ENCODE measurements at places on chromosomes 11 and 22.

- DNase-seq, result no peak
These were observed 91.1 kb downstream of the ATXN10 start for GRCh38 chr22:45762545-45763235.

DNA sequence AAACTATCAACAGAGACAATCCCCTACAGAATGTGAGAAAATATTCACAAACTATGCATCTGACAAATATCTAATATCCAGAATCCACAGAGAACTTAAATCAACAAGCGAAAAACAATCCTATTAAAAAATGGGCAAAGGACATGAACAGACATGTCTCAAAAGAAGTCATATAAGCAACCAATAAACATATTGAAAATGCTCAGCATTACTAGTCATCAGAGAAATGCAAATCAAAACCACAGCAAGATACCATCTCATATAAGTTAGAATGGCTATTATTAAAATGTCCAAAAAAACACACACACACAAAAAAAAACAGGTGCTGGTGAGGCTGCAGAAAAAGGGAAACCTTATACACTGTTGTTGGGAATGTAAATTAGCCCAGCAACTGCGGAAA is 8.3 kb upstream of the OR52E8 start:
- DNase-seq, result no peak

- no peak for DNase-seq
These were observed 60.8 kb downstream of the ARHGAP32 start for GRCh38 chr11:129131316-129131715.

DNA sequence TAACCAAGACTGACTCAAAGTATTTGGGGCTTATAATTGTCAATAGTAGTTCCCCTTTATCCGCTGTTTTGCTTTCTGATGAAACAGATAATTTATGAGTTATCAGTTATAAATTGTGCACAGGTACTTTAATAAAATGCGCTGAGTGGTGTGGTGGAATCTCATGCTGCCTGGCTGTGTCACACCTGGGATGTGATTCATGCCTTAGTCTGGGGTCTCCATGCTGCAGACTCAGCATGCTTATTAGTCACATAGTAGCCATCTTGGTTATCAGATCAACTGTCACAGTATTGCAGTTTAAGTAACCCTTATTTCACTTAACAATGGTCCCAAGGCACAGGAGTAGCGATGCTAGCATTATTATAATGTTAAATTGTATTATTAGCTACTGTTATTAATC is 995.2 kb downstream of the NTM start:
- no peak for DNase-seq

DNA sequence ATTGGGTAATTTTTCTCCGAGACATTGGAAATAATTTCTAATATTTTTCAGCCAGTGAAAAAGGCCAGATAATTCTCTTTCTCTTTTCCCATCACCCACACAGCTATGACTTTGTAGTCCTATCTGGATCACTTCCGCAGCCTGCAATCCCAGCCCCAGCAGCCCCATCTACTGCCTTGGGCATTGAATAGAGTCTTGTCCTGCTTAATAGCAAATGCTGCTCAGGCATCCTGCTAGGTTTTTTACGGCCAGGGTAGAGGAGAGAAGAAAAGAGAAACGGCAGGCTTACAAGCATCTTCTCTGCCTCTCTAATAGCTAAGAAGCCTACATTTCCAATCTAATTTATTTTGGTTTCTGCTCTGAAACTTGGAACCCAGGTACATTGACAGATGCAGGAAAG is 154.3 kb upstream of the B3GAT1 start:
- no peak for DNase-seq

- DNase-seq, result no peak
These were observed 451.3 kb downstream of the OPCML start for GRCh38 chr11:133081020-133081419.

DNA sequence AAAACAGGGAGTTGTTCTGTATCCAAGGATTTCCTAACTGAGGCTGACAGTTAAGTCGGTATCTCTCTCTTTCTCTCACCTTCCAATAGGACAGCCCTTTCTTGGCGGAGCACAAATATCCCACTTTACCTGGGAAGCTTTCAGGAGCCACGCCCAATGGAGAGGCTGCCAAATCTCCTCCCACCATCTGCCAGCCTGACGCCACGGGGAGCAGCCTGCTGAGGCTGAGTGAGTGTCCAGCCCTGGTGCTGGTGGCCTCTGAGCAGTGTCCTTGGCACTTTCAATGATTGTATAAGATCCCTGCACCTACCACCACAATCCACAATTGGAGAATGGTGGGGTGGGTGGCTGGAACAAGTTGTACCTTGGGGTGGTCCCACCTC is 33.7 kb downstream of the CYB5R2 start:
- DNase-seq, result no peak

DNA sequence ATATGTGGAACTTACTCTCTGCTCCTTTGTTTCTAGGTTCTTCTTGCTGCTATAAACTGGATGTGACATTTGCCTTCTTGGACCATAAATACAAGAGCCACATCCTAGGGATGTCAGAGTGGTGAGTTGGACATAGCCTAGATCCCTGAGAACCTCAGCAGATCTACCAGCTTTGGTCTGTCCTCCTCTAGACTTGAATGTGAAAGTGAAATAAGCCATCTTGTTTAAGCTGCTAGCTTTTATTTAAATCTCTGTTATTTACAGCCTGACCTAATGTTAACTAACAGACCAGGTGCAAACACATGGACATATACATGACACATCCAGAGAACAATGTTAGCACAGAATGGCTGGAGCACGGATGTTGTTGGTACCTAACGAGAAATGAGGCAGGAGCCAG is 36.0 kb downstream of the SLN start:
- no peak for DNase-seq

DNA sequence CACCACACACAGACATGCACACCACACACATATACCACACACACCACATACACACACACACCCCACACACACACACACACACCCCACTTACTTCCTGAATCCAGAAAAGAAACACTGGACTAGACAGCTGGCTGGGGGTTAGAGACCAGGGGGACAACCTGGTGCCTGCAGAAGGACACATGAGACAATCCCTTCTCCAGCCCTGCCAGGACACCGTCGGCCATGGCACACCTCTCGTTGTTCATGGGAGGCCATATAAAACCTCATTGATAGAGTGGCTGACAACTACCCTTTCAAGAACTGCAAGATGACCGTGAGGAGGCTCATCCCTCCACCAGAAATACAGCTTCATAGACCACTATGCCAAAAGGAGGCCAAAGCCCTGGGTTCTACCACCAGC is 54.3 kb downstream of the IGSF9B start:
- no peak for DNase-seq

DNA sequence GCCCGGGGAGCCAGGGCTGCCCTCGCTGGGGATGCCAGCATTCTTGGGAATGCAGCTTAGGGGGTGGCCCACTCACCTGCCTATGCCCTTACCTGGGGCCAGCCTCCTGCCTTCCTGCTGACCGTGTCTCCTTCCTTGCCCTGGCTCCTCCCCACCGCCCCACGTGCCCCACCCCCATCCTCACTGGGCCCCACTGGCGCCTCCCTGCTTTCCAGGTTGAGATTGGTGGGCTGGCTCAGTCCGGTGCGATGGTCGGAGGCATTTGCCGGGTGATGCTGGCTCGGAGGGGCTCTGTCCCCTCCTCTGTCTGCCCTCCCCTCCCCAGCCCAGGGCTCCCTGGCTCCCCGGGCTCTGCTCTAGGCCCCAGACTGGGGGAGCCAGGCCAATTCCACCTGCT is 34.1 kb upstream of the GRAMD4 start:
- no peak for DNase-seq

DNA sequence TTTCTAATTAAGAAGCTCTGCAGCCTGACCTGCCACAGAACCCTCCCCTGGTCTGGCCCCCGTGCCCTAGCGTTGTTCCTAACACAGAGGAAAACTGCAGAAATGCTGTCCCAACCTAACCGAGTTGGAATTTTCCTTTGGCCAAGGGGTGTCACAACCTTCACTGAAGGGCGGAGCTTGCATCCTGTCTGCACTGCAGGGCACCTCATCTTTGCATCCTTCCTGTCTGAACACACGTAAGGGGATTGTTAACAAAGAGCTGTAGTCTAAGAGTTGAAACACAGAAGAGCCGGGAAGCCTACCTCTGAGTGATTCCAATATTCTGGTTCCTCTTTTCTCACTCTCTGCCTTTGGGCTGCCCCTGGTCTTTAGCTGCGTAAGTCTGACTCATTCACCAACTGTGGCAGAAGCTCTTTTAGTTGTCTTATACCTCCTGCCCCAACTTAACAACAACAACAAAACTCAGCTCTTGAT is 1.6 kb downstream of the DIXDC1 start:
- DNase-seq, result no peak

DNA sequence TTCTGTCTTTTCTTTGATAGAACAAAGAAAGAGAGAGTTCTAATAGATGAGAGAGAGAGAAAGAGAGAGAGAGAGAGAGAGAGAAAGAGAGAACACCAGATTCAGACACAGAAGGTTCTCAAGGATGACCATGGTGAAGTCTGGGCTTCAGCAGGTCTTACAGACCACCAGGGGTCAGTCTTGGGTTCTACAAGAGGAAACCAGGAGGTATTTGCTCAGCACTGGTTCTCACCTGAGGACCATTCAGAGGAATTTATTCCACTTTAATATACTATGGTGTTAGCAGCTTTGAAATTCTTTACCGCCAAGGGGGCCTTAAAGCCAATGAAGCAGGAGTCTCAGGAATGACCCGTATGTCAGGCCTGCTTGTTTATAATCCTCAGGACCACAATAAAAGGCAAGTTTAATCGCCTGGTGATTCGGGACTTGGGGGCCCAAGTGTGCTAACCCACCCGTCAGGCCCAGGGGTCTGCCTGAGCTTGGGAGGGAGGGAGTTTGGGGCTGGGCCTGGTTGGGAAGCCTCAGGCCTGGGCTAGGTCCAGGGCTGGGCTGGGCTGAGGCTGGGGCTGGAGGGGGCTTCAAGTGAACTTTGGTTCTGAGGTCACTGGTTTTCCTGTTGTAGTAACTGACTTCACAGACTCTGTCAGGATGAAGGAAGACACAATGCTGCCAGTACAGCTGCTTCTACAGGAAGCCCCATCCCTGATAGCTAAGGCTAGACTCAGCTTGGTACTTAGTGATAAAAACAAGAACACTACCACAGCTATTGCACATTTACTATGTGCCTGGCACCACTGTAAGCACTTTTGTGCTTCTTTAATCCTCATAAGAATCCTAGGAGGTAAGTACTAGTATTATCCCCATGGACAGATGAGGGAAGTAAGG is 179.2 kb upstream of the ZBED5 start:
- peak; percentile 29 for DNase-seq

DNA sequence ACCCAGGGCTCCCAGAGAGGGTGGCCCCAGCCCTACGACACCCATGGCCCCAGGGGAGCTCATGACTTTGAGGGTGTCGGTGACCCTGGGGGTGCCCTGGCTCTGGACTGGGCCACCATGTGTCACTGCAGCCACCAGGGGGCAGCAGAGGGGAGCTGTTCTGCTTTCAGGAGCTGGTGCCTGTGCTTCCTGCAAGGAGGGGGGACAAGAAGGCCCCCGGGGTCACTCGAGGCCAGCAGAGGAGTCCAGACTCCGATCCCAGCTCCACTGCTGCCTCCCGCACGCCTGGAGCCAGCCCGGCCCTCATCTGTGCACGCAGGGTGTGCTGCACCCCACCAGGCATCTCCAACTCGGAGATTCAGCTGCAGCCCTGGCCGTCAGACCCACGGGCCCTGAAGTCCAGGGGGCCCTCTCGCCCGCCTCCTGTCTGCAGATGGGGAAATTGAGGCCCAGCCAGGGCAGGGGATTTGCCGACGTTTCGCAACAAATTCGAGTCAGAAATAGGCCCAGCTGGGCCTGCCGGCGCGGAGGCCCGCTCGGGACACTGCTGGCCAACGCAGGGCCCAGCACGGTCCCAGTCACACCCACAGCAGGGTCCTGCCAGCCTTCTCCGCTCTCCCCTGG is 29.5 kb upstream of the WNT7B start:
- peak; percentile 79 for DNase-seq

DNA sequence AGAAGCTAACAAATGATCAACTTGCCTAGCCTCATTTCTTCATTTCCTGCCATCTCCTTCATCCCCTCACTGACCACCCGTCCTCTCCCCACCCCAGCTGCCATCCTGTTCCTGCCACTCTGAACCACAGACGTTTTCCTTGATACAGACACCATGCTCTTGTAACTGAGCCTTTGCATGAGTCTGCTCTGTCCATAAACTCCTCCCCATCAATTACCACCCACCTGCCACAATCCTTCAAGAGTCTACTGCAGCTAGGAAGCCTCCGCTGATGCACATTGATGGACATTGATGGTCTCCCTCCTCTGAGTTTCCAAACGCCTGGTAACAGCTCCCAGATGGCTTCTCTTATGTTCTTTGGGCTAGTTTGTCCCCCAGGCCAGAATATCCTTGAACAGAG is 193.8 kb downstream of the DBX1 start:
- no peak for DNase-seq

DNA sequence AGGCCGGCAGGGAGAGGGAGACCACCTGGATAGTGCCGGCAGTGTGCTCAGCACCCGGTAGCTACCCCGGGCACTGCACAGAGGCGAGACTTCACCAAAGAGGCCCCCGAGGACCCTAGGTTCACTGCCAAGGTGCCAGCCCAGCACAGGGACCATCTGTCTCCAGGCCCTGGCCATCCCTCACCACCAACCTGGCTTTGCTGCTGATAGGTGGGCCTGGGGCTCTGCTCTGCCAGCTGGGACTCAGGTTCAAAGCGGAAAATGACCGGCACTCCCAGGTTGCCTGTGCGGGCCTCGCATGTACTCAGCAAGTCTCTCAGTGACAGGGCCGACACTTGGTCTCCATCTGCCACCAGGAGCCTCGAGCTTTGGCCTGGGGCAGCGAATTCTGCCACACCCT is 812.2 kb downstream of the BRD1 start:
- DNase-seq, result no peak

DNA sequence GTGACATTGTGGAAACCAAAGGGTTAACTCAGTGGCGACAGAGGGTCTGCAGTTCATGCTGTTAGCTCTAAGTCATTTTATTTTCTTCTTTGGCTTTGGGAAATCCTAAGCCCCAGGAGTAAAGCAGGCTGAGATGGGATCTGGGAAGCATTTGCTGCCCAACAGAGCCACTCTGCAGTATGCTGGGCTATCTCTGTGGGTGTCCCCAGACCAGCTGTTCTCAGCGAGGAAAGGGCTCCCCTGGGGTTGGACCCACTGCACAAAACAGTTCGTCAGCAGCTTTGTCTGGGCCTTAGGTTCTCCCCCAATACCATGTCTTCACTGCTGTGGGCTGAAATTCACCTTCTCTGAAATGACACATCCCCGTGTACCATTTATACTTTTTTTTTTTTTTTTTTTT is 34.0 kb downstream of the KREMEN1 start:
- no peak for DNase-seq

GRCh38 chr11:64619811-64620380 is 28.9 kb downstream of the SLC22A12 start:
- DNase-seq, result no peak

DNA sequence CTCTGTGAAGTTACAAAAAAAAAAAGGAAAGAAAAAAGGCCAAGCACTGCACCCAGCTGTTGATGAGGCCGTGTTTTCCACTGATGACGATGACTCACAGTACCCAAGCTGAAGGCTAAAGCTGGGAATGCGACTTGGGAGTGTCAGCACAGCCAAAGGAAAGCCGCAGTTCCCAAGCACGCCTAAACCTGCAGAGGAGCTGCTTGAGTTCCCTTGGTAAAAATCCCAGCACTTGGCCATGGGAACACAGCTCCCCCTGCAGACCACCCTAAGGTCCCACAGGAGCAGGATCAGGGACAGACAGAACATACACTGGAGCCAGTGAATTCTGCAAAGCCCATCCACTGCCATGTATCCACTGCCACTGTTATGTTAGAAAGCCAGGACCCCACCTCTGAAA is 39.9 kb downstream of the SERGEF start:
- DNase-seq, result no peak

- DNase-seq, result peak; percentile 11
These were observed 2.3 kb downstream of the SIK2 start for GRCh38 chr11:111604392-111605009.

All from activated CD4-positive, alpha-beta T cell treated with anti-CD3 and anti-CD28 coated beads, Interleukin-2, amount 50 U/mL, for 24 hours (primary cell).